Endodermal cell (in vitro differentiated cells): ENCODE measurements at places on chromosomes 7 and 10.
A peak's percentile ranks its signal among the peaks of the same experiment; 100 is the strongest.

GRCh38 chr7:92648067-92648466 is 57.9 kb upstream of the FAM133B start:
- H3K27ac ChIP-seq, result no peak overlapping the region
- H3K4me1 ChIP-seq, result no peaks in the 10 kb centered on the region
- H3K4me3 ChIP-seq, result no peak overlapping the region
- no peak for DNase-seq
- no peaks in the 10 kb centered on the region for H3K36me3 ChIP-seq
- no peaks in the 10 kb centered on the region for H3K27me3 ChIP-seq

DNA sequence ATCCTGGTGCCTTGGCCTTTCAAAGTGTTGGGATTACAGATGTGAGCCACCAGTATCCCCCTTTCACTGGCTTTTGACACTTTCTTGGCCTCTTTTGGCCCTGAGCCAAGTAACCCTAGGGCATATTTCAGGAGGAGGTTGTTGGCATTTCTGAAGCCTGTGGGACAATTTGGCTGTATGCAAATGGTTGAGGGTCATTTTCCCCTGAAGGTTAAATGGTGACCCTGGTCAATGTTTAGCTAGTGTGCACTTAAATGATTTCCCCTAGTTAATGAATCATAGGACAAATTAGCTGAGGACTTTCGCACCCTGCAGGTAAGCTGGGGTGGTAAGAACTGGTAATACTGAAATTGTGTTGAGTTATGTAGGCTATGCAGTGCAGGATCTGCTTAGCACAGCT is 660.5 kb downstream of the LRMDA start:
- no peaks in the 10 kb centered on the region for H3K4me1 ChIP-seq
- H3K27me3 ChIP-seq, result no peaks in the 10 kb centered on the region
- no peak overlapping the region for H3K27ac ChIP-seq
- no peak overlapping the region for H3K4me3 ChIP-seq

GRCh38 chr10:98664329-98665042 is 217.8 kb upstream of the HPS1 start:
- peak; percentile 79 for DNase-seq
- H3K27me3 ChIP-seq, result no peaks in the 10 kb centered on the region
- H3K36me3 ChIP-seq, result no peaks in the 10 kb centered on the region
- no peak overlapping the region for H3K27ac ChIP-seq
- peak overlapping the region; percentile 35 for H3K4me3 ChIP-seq

DNA sequence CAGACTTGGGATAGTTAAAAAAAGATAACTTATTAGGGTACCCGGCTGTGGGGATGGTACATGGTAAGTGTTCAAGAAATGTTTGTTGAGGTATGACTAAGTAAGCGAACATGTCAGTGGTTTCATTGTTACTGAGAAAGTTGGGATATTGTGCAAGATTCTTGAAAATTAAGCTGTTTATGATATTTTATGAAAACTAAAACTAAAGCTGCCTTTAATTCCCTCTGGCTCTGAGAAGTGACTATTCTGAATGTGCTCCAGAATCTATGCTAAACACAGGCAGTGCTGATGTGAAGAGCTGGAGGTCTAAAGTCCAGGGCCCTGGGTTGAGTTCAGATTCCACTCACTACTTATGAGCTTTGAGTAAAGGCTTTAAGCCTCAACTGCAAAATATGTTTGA is 72.9 kb downstream of the AOAH start:
- no peaks in the 10 kb centered on the region for H3K4me1 ChIP-seq
- no peaks in the 10 kb centered on the region for H3K27me3 ChIP-seq
- no peak overlapping the region for H3K27ac ChIP-seq
- H3K36me3 ChIP-seq, result no peaks in the 10 kb centered on the region
- no peak for DNase-seq

DNA sequence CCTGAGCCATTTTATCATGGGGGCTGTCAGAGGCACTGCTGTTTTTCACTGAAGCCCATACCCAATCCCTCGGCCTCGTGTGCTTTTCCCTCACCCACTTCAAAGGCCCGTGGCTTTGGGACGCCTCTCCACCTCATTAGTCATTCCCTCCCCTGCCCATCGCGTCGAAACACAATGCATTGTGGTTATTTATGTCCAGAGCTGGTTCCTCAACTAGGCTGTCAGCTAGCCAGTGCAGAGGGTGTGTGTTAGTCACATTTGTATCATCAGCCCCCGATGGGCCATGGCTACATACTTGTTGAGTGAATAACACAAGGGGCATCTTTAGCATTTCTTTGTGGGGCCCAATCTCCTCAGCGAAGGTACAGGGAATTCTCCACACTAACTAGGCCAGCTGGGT is 3.8 kb upstream of the CRCP start:
- no peaks in the 10 kb centered on the region for H3K36me3 ChIP-seq
- H3K4me1 ChIP-seq, result no peaks in the 10 kb centered on the region
- no peak overlapping the region for H3K27ac ChIP-seq
- no peaks in the 10 kb centered on the region for H3K27me3 ChIP-seq
- no peak for DNase-seq

DNA sequence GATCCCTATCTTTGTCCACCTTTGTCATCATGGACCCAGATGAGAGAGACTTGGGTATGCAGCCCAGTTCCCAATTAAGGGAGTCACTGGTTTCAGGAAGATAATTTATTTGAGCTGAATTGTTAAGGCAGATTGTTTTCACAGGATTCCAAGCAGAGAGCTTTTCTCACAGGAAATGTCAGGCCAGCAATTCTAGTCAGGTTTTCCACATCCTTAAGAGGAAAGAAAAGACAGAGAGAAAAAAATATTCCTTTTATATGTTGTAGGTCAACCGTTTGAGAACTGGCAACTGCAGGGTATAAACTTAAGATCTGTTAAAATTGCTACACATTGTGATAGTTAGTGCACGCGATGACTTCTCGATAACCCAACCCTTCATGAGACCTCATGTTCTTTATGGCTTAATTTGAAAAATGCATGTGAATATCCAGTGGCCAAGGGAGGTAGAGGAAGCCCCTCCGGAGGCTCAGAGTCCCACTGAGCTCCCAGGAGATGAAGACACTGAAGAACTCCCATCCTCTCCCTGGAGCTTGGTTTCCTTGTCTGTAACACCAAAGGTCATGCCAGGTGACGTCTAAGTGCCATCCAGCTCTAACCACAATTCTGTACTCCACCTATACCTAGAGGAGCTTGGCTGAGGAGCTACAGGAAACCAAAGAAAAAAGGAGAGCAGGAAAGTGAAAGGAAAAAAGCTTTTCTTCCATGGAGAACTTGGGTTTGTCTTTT is 45.6 kb downstream of the MINDY4 start:
- no peak for DNase-seq
- no peaks in the 10 kb centered on the region for H3K4me1 ChIP-seq
- H3K27me3 ChIP-seq, result no peaks in the 10 kb centered on the region
- H3K36me3 ChIP-seq, result no peaks in the 10 kb centered on the region
- H3K4me3 ChIP-seq, result no peak overlapping the region

- H3K27ac ChIP-seq, result no peak overlapping the region
- no peaks in the 10 kb centered on the region for H3K27me3 ChIP-seq
- no peaks in the 10 kb centered on the region for H3K4me1 ChIP-seq
- no peaks in the 10 kb centered on the region for H3K36me3 ChIP-seq
Measured at GRCh38 chr10:130399425-130399950, 263.3 kb downstream of the GLRX3 start.

GRCh38 chr7:29019387-29019786 is 61.3 kb upstream of the TRIL start:
- no peaks in the 10 kb centered on the region for H3K27me3 ChIP-seq
- no peak overlapping the region for H3K27ac ChIP-seq
- no peaks in the 10 kb centered on the region for H3K4me1 ChIP-seq
- no peaks in the 10 kb centered on the region for H3K36me3 ChIP-seq

- H3K27me3 ChIP-seq, result no peaks in the 10 kb centered on the region
- H3K4me3 ChIP-seq, result no peak overlapping the region
- no peaks in the 10 kb centered on the region for H3K4me1 ChIP-seq
- no peaks in the 10 kb centered on the region for H3K36me3 ChIP-seq
Measured at GRCh38 chr10:109178591-109178990, 744.7 kb downstream of the XPNPEP1 start.

DNA sequence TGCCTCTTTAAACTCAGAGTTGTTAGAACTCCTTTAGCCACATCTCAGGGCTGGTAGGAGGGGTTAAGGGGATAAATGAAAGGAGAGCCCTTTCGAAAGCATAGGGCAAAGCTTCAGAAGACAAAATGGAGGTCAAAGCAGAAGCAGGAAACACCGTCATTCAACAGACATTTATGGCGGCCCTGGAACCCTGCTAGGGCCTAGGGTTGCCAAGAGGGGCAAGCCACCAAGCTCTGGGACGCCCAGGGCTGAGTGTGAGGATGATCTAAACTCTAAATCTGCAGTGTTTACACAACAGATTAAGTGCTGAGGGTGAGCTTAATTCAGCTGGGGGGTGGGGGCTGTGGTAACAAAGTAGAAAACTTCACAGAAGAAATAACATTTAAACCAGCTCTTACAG is 79.0 kb upstream of the NFE2L3 start:
- H3K27me3 ChIP-seq, result no peaks in the 10 kb centered on the region
- H3K27ac ChIP-seq, result no peak overlapping the region
- H3K36me3 ChIP-seq, result no peaks in the 10 kb centered on the region
- peak overlapping the region; percentile 50 for H3K4me3 ChIP-seq

DNA sequence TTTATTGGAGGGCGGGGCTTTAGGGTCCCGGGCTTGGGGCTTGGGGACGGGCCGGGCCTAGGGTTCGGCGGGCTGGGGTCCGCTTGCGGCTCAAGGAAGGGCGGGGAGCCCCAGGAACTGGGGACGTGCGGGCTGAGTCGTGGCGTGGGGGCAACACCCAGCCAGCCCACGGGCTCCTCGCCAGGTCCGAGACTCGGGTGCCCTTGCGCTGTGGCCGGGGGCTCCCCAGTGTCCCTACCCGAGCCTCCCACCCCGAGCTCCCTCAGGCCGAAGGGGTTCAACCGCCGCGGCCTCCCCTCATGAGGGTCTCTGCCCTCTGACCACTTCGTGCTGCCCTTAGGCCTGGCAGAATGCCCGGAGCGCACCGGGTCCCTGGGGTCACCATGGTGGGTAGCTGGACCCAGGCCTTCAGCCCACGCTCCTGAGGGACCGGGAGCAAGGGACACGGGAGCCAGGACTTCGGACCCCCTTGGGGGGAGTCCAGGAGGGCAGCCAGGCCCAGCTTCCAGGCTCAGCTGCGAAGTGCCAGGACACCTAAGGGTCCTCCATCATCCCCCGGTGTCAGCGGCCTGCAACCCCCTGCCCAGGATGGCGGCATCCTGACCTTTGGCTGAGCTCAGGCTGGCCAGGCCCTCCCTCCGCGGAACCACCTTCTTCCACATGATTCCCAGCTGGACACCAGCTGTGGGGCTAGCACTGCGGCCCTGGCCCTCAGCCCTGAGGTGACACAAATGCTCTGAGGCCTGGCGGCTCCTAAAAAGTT is 524 bp upstream of the FUOM start:
- no peaks in the 10 kb centered on the region for H3K27me3 ChIP-seq
- no peak overlapping the region for H3K27ac ChIP-seq
- H3K36me3 ChIP-seq, result peaks cover 30% of the 10 kb centered on the region
- H3K4me3 ChIP-seq, result no peak overlapping the region
- peaks cover 13% of the 10 kb centered on the region for H3K4me1 ChIP-seq
